ENCODE measurements at places on chromosomes 1 and 21.

DNA sequence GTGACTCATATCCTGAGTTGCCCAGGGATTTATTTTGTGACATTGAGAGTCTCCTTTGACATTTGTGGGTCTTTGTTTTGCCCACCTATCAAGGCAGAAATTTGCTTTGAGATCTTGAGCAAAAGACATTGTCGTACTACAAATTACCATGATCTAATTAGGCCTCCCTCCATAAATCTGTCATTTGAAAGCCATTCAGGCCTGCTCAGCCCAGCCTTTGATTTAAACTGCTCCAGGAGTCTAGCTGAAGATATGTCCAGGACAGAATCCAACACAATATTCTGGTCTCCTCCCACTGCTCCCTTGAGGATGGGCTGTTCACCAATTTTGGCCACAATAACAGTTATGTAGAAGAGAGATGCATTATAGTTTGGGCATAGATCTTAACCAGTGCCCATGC, 86.7 kb downstream of the PROX1 start:
- no peak for DNase-seq

- DNase-seq, result no peak
Measured at GRCh38 chr21:25329227-25329825, 278.0 kb downstream of the MRPL39 start.

DNA sequence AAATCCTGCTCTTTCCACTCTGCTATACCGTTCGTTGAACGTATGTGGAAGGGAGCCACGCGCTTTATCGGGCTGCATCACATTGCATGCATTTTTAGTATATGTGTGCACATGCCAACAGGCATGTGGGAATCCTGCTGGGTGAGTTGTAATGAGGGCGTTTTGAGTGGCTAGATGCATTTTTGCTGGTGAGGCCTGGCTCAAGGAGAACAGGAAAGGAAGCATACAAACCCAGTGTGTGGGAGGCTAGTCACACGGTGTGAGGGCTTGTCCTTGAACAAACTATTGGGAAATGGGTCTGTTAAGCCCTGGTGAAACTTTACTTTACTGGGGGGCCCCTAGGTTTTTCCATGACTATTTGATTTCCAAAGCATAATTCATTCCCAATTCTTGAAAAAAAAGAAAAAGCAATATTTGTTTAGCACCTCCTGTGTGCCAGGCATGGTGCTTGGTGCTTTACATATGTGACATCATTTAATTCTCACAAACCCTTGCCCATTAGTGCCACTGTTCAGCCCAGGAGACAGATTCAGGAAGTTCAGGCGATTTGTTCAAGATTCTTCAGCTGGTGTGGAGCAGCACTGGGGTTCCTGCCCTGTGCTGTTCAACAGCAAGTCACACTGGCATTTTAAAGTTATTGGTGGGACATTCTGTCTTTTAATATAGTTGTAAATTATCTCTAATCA, 25.6 kb upstream of the JUN start:
- no peak for DNase-seq

GRCh38 chr1:55131218-55131617, 83.9 kb downstream of the USP24 start:
- DNase-seq, result no peak

- DNase-seq, result no peak
Measured at GRCh38 chr1:244280201-244280600, 171.5 kb downstream of the ADSS2 start.

GRCh38 chr1:40575336-40575735, 43.9 kb downstream of the ZNF684 start:
- DNase-seq, result no peak

GRCh38 chr1:118297521-118297920, 112.5 kb upstream of the SPAG17 start:
- DNase-seq, result no peak

- DNase-seq, result no peak
Measured at GRCh38 chr1:156153362-156153761, at the start of gene SEMA4A. TSS of gene SEMA4A (plus strand) at chr1:156153585. CDS start at chr1:156154579, 994 bp downstream.

- DNase-seq, result no peak
Measured at GRCh38 chr1:175689396-175689795, 54.0 kb downstream of the TNR start.

GRCh38 chr1:98256700-98257099, 335.9 kb upstream of the DPYD start:
- no peak for DNase-seq

- no peak for DNase-seq
Measured at GRCh38 chr1:83762039-83762365, 236.9 kb downstream of the TTLL7 start.

GRCh38 chr1:45331436-45332345, 5.0 kb downstream of the HPDL start:
- DNase-seq, result no peak

- no peak for DNase-seq
Measured at GRCh38 chr1:47996406-47997226, 569 bp downstream of the TRABD2B start.

DNA sequence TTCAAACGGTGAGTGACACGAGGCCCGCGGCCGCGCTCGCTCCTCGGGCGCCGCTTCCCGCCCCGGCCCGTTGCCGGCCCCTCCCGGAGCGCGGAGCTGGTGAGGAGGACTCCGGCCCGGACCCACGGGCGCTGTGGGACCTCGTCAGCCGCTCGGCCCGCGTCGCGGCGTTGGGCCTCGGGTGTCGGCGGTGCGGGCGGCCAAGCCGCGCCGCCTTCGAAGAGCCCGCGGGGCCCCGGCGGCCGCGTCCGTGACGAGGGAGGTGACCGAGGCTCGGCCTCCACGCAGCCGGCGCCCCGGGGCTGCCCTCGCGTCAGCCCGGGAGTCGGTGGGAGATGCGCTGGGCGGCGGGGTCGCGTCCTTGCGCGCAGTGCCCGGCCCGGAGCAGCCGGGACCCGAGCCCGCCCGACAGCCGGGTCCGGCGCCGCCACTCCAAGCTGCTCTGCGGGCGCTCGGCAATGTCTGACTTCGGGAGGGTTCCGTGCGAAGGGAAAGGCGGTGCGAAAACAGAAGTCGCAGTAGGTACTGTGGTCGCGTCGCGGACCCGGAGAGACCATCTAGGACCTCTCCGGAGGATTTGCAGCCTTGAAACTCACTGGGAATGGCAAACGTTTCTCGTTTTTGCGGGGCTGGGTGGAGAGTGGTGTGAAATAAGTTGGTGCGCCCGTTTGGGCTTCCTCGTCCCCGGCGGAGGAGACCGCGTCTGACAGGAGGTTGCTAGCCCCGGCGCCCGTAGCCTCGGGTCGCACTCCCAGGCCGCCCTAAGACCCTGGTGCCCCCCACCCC, 829 bp downstream of the SPEN start:
- DNase-seq, result peak; percentile 78

GRCh38 chr1:107057197-107058133, 991 bp downstream of the PRMT6 start:
- no peak for DNase-seq

GRCh38 chr21:41970751-41971653, 17.2 kb upstream of the C2CD2 start:
- no peak for DNase-seq

GRCh38 chr1:221806984-221807383, 65.1 kb upstream of the DUSP10 start:
- no peak for DNase-seq

DNA sequence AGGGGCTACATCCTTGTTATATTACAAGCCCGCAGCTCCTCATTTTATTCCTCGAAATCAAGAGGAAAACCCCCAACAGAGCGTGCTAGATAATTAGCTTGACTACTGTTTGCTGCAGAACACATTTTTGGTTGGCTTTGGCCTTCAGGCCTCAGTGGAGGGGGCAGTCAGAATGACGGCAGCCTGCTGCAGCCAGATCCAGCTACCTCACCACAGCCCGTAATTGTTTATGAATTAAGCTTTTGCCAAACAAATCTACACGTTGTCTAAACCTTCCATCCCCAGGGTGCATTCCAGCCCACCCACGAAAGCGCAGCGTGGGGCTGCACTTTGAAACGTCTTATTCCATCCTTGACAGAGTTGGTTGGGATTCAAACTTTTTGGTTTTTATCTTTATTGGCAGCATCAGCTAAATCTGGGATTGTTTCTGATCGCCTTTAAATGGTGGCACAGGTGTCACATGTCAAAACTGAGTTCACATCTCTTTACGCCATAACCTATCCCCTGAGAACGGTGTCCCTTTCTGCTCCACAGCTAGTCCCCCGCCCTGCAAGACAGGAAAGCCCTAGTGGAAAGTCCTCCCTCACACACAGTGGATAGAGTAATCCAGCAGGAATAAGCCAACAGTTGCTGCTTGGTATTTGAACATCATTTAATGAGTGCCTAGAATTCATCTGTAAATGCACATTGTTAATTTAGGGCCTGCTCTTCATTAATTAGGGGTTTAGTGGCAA, 195.5 kb downstream of the LMO4 start:
- no peak for DNase-seq

DNA sequence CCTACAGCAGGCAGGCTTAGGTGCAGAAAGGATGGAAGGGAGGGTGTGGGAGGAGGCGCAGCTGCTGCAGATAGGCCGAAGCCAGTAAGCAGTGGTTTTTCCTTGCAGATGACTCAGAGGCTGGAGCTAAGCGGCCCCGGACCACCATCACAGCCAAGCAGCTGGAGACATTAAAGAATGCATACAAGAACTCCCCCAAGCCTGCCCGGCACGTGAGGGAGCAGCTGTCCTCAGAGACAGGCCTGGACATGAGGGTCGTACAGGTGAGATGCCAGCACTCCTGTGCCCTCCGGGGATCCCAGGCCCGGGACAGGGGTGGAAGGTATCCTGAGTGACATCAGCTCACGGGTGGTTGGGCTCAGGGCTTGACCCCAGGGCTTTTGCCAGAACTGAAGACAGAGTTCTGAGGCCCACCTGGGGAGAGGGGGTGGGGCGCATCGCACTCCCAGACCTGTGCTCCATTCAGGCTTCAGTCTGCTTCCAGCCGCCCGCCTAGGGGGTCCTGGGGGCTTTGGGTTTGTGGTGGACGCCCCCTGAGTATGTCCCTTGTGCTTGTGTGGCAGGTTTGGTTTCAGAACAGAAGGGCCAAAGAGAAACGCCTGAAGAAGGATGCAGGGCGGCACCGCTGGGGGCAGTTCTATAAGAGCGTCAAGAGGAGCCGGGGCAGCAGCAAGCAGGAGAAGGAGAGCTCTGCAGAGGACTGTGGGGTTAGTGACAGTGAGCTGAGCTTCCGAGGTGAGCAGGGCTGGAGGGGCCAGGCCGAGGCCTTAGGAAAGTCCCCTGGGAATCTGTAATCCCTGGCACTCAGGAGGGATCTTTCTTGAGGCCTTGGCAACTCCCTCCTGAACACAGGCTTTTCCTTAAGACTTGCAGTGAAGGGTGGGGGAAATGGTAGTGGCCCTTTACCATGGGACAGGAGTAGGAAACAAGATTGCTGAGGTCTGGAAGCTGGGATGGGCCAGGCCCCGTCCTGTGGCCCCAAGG, 41.5 kb downstream of the LHX4 start:
- DNase-seq, result peak; percentile 68

DNA sequence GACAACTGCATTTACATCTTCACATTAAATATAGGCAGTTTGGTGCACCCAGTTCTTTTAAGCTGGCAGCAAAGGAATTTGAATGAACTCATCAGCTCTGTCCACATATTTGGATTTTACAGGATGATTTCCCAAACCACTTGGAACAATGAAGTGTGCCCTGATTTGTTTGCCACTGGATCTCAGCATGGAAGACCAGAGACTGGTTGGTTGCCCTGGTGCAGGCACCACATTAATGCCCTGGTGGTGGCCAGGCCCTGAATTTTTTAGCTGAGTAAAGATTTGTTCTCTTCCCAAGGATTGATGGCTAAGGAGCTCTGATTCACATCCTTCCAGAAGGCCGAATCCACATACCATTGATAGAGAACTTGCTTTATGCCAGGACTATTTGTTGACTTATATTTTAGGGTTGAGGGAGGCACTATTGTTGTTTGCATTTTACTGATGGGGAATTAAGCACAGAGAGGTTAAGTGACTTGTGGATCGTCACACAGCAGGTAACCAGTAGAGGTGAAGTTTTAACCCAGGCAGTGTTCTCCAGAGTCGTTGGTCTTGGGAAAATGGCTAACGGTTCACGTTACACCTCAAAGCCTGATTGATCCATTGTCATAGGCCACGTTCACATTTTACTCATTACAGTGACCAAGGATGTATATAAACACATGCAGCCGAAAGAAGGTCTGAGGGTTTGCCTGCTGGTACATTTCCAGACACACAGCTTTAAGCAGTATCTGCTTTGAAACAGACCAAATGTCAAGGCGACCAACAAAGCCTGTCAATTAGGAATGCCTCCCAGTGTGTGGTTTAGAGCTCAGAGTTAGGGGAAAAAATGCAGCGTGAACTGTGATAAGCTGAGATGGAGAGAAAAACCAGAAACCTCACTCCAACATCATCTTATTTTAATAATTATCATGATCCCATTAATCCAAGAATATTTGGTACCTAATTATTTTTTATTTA, 50.7 kb downstream of the KAZN start:
- no peak for DNase-seq

DNA sequence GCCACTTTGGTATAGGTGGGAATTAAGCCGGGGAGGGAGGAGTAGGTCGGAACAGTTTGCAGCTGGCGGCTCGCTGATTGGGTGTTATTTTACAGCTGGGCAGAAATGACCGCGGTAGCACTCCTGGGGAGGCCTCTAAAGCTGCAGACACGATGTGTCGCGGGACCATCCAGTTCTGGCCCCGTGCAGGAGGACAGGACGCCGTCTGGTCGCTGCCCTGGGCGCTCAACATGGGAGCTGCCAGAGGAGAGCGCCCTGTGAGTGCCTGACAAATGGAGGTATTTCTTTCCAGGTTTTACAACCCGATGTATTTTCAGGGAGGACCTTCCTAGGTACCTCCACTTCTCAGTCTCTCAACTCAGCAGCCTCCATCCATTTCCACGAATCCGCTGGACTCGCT, 46.2 kb downstream of the CDC7 start:
- DNase-seq, result no peak

GRCh38 chr1:125087247-125087646, 3902.5 kb downstream of the SRGAP2C start:
- DNase-seq, result no peak

DNA sequence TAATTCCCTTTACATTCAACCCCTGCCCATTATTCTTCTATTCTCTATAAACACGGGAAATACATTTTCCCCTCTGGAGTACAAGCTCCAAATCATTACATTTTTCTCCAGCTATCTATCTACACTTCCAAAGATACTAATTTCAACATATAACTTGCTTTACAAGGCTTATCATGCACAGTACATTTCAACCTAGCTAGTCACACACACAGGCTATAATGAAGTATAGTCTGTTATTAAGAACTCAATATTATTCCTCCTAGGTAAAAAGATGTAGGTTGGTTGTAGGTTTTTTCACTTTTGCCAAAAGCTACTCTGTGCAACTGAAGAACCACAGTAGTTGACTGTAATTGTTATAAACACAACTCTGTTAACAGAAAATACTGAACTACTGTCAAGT, 8.1 kb downstream of the ZNF281 start:
- no peak for DNase-seq

- DNase-seq, result no peak
Measured at GRCh38 chr1:57494530-57495079, 70.7 kb upstream of the DAB1 start.

DNA sequence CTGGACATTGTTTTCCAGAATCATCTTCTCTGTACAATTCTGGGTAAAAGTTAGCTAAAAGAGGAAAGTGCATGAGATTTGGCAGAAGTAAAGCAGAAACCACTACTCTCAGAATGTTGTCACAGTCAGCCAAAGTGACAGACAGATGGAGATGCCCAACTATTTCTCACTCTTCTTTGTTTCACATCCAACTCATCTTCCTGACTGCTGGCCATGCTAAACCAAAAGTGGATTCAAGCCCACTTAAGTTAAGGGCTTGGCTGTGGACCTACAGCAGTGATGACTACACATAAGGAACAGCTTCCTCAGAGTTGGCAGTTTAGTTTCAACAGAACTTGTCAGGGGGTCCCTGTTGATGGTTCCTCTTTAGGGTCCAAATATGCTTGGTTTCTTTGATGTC, 730.2 kb downstream of the LRRIQ3 start:
- DNase-seq, result no peak

Measured in coronary artery (tissue), 2 donors.